Stimulated activated CD4-positive, alpha-beta T cell treated with anti-CD3 and anti-CD28 coated beads, Interleukin-15, amount 100 ng/mL, for 1 hour (primary cell): ENCODE measurements at places on chromosomes 1 and 21.

DNA sequence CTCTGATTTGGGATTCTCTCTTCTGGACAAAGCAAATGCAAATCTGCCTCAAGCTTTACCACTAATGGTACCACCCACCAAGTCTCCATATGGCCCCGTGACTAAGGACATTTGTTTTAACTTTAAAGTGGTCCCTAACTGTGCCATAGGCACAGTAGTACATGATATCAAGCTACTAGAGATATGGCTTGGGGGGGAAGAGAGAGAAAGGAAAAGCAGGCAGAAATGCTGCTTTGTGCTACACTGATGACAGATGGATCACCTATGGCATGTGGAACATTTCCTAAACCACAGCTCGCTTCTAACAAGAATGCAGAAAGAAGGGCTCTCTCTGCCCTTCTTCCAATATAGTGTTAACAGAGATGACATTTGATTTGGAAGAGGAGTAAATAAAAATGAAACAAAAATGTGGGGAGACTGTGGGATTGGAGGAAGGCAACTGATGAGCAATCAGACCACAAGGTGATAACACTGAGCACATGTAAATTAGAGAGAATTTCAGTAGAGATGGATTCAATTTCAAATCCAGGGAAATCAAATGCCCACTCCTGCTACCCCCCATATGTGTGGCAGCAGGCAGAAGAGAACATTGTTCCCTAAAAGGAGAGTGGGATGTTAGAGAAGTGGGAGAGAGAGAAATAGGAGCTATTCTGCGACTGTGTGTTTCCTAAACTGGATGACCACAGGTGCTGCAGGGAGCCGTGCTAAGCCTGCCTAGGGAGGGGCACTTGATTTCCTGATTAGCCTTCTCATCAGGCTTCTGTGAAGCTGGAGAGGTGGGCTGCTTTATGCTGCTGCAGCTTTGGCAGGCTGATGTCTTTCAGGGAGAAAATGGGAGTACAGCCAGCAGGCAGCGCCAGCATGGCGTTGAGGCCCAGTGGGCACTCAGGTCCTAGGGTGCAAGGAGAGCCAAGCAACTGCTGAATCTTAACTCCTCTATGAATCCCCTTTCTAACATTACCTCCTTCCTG is 75.3 kb downstream of the ZNF648 start:
- DNase-seq = no peak

- no peak for DNase-seq
These were observed 29.3 kb downstream of the SIPA1L2 start for GRCh38 chr1:232600424-232601258.

DNA sequence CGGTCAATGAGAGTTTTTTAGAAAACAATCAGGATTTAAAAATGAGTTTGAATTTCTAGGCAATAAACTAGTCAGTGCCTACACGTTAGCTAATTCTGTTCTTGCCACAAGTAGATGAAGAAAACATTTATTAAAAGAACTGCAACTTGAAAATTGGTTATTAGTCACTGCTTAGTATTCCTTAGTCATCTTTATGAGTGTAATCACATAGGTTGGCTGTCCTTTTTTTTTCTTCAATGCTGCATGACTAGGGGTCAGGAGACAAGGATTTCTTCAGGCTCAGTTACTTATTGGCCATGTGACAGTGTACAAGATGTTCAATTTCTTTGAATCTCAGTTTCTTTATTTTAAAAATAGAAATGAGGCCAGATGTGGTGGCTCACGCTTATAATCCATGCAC is 17.1 kb downstream of the SOAT1 start:
- no peak for DNase-seq

DNA sequence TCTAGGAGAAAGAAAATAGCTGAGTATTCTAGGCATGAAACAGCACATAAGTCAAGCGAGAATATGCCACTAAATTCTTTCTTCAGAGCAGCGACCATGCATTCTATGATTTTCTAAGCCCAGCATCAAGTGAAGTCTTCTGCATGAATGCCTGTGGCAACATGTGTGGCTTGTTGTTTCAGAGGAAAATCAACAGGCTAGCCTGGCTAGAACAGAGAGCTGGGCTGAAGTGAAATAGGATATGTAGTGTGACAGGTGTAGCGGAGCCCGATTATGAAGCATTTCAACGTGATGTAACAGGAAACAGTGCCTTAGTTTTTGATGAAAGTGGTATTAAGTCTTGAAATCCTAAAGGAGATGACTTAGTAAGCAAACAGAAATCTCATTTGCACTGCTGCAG is 7.0 kb downstream of the CSDE1 start:
- no peak for DNase-seq

DNA sequence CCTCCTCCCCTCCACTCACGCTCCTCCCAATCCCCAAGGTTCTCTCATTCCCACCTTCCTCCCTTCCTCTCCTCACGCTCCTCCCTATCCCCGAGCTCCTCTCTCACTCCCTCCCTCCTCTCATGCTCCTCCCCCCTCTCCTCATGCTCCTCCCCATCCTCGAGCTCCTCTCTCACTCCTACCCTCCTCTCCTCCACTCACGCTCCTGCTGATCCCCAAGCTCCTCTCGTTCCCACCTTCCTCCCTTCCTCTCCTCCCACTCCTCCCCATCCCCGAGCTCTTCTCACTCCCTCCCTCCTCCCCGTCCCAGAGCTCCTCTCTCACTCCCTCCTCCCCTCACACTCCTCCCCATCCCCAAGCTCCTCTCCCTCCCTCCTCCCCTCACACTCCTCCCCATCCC is 31.4 kb downstream of the PGBD5 start:
- DNase-seq = no peak

GRCh38 chr1:94031154-94031553 is 89.8 kb downstream of the ABCA4 start:
- no peak for DNase-seq

DNA sequence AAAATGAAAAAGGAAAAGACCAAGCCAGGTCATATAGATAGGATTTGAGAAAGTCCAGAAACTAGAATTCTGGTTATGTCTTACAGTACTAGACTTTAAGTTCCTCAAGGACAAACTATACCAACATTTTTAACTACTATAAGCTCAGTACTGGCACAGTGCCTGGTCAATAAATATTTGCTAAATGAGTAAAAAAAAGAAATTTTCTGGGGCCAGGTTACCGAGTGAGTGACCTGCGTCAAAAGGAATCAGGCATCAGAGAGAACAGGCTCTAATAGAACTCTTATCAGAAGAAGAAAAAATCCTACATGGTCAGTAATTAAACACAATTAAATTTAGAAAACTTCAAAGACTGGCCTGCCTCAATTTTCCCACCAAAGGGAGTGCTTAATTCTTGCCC is 23.8 kb upstream of the YRDC start:
- DNase-seq = no peak

- no peak for DNase-seq
These were observed 145.8 kb upstream of the SAMSN1 start for GRCh38 chr21:14691914-14692313.

GRCh38 chr1:207959141-207959825 is 48.4 kb upstream of the CD34 start:
- no peak for DNase-seq

GRCh38 chr1:2623571-2624337 is 9.1 kb downstream of the MMEL1 start:
- DNase-seq = no peak

DNA sequence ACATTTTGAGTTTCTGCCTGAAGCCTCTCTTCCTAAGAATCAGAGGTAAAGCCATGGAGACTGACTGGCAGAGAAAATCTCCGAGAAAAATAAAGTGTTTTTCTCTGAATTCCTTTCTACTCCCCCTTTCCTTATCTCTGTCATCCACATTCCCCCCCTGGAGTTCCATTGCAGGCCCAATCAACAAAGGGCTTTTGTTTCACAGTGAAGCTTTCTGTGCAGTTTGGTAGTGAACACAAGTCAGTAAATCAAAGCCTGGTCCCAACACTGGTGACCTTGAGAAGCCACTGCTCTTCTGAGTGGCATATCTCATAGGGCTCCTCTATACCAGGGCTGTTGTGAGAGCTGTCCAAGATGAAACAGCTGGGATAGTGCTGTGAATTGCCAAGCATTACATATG is 228.4 kb downstream of the SEC16B start:
- no peak for DNase-seq

DNA sequence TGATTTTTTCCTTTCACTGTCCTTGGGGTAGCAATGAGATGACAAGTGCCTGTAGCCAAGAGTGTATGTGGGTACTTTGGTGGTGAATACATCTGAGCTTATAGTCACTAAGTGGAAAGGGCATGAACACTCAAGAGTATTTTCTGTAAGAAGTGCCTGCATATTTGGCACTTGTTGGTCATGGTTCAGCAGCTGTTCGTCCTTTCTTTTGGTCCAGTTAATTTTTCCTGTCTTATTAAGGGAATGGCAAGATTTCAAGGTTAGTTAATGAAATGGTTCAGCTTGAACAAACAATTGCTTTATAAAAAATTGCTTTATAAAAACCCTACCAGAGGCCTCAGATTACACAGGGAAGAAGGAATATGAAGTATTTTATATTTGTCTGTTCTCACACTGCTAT is 48.6 kb upstream of the GPR52 start:
- no peak for DNase-seq

GRCh38 chr21:28298251-28298672 is 694.4 kb downstream of the LTN1 start:
- DNase-seq = no peak

GRCh38 chr1:2350501-2350900 is 40.9 kb downstream of the MORN1 start:
- no peak for DNase-seq

GRCh38 chr1:1393014-1393413 is 6.1 kb downstream of the CCNL2 start:
- DNase-seq = no peak

DNA sequence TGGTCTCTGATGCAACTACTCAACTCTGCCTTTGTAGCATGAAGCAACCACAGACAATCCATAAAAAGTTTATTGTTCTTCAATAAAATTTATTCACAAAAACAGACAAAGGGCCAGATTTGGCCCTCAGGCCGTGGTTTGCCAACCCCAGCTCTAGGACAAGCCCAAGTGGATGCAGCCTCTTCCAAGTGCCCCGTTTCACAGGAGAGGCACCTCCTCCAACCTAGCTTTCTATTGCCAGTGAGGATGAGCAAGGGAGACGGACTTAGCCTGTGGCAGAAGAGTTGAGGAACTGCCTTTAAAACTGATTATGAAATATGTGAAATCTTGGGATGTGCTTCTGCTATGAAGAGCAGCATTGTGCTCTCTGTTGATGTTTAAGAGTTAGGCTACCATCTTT is 105.4 kb downstream of the PSMG1 start:
- DNase-seq = no peak

- no peak for DNase-seq
These were observed 53.4 kb downstream of the PKN2 start for GRCh38 chr1:88737338-88737927.

DNA sequence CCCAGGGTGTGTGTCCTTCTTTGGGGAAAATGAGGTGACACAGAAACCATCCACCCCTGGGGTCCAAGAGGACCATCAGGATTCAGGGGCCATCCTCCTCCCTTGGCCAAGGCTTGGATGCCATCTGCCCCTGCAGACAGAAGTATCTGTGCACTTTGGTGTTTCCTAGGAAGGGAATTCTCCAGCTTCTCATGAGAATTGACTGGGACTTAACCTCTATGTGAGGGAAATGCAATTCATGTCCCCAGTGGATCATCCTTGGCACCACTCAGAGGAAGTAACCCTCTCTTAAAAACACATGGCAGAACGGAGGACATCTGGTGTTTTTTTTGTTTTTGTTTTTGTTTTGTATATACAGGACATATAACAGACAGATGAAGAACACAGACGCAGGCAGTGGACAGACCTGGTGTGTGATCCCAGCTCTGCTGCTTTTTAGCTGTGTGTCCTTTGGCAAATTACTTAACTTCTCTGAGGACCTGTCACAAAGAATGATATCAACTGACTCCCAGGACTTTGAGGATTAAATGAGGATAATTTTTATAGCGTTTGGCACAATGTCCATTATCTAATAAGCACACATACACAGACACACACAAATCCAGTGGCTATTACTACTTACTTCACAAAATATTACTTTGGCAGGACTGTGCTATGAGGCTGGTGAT is 3.8 kb downstream of the TNN start:
- no peak for DNase-seq

DNA sequence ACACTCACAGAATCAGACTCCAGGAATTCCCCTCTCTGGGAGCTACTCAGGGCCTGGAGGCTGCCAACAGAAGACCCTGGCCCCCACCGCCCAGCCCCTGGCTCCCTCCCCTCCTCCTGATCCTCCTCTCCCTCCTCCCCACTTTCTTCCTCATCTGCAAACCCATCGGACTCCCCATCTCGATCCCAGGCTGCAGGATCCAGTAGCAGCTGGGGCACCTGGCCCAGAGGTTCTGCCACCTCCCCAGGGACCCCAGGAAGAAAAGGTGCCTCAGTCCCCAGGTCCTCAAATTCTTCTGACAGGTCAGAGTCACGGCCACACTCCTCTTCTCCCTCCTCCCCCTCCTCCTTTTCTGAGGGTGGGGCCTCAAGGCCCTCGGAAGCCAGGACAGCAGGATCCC is 7.4 kb downstream of the NES start:
- no peak for DNase-seq

GRCh38 chr21:21714426-21714825 is 716.2 kb downstream of the NCAM2 start:
- no peak for DNase-seq

GRCh38 chr1:182905321-182905720 is 47.6 kb downstream of the SHCBP1L start:
- no peak for DNase-seq

GRCh38 chr1:211529453-211529852 is 37.5 kb upstream of the RD3 start:
- DNase-seq = no peak

DNA sequence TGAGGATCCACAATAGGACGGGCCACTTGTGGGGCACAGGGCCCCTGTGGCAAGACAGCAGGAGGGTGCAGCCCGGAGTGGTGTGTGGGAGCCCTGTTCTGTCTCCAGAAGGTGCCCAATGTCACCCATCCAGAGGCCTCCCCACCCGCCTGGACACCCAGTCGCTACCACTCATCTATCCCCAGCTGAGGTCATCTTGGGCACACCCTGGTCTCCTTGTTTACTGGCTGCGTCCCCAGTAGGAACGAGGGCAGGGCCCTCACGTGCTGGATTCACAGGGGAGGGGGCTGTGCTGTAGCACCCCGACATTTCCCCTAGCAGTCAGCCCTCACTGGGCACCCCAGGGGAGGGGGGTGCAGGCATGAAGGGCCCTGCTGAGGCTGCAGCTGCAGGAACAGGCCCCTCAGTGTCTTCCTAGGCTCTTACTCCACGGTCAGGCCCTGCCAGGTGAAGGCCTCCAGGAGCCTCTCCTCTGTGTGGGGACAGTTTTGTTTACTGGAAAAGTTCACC is 2.3 kb upstream of the TNNT2 start:
- no peak for DNase-seq

GRCh38 chr1:33388805-33389771 is 41.8 kb downstream of the PHC2 start:
- no peak for DNase-seq

- no peak for DNase-seq
These were observed 231.7 kb upstream of the AJAP1 start for GRCh38 chr1:4422504-4423289.
